ENCODE measurements at places on chromosomes 5 and 9.

DNA sequence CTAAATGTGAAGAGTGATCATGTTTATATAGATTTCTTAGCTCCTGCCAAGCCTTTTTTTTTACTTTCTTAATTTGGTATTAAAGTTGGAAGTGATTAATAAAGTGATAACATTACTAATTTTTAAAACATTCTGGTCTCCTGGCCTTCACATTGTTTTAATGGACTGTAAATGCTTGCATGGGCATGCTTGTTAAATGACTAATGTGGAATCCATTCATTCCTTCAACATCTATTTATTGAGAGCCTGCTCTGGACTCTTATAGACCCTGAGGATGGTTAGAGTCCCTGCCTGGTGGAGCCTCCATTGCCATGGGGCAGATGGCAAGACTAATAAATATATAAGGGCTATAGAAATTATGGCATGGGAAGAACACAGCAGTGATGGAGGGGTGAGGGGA is 103.5 kb downstream of the NTRK2 start:
- peak; percentile 26 for DNase-seq

- peak; percentile 40 for DNase-seq
These were observed 46.1 kb upstream of the RIC1 start for GRCh38 chr9:5582835-5583195.

GRCh38 chr9:91949392-91949945 is 559 bp downstream of the ROR2 start:
- no peak for DNase-seq

GRCh38 chr5:44266882-44267576 is 122.2 kb downstream of the FGF10 start:
- no peak for DNase-seq

Measured in SJSA1 (cell line).